Thoracic aorta endothelial cell (primary cell): ENCODE measurements at places on chromosomes 6 and 20. TPM values are rescaled to one million over a fixed set of nuclear protein-coding genes. Genes with fewer than 3 reads are reported as not detected.

QRSL1 gene
- 14.8 and 17.4 TPM in 2 replicates for total RNA-seq

VGLL2 gene
- total RNA-seq = not detected in 2 replicates

CCN6 gene
- not detected in 2 replicates for total RNA-seq

OXT gene
- total RNA-seq = not detected in 2 replicates

TUBB2B gene
- 1.7 and 2.0 TPM in 2 replicates for total RNA-seq

NINL gene
- 9.3 and 12.5 TPM in 2 replicates for total RNA-seq

ABHD16B gene
- total RNA-seq = not detected in 2 replicates

MGME1 gene
- total RNA-seq = 16.3 and 17.3 TPM in 2 replicates

GINS1 gene
- 27.7 and 33.9 TPM in 2 replicates for total RNA-seq

NRSN1 gene
- not detected in 2 replicates for total RNA-seq

SAYSD1 gene
- 11.3 and 13.4 TPM in 2 replicates for total RNA-seq
